ENCODE measurements at places on chromosomes 13 and 19. TPM values are rescaled to one million over a fixed set of nuclear protein-coding genes. Genes with fewer than 3 reads are reported as not detected.

ZNF541 gene
- total RNA-seq: 0.81 TPM

GRCh38 chr13:74629985-74630384 is 495.8 kb upstream of the KLF12 start:
- no peak for DNase-seq

ZIC5 gene
- not detected for total RNA-seq

GRCh38 chr13:76980075-76980718 is 11.7 kb upstream of the CLN5 start:
- DNase-seq: peak; percentile 96

- DNase-seq: no peak
Observed at GRCh38 chr13:28459911-28460310, 35.0 kb downstream of the FLT1 start.

NLRP11 gene
- total RNA-seq: not detected

GRCh38 chr13:44074611-44075010 is 194.9 kb downstream of the LACC1 start:
- no peak for DNase-seq

Data from mesothelial cell of epicardium (in vitro differentiated cells).